ENCODE measurements at places on chromosomes 7 and 10.
A peak's percentile ranks its signal among the peaks of the same experiment; 100 is the strongest.

GRCh38 chr7:77409739-77410547, 6.2 kb downstream of the GSAP start:
- peak; percentile 87 for DNase-seq

GRCh38 chr10:127996586-127996985, 89.7 kb downstream of the PTPRE start:
- no peak for DNase-seq

DNA sequence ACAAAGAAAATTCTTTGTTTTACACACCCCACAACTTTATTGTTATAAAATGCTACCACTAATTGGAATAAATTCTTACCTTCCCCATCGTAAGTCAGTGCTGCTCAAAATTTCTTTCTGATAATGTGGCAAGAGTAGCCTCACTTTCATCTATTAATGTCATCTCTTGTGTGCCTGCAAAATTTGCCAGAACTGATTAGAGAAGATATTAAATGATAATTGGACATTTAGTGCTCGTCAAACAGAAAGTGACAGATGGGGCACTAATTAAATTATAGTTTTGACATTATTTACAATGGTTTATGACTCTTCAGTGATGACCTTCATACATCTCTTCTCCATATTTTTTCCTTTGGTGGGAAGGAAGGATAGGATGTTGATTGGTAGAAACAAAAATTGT, 690.9 kb downstream of the NXPH1 start:
- no peak for DNase-seq

DNA sequence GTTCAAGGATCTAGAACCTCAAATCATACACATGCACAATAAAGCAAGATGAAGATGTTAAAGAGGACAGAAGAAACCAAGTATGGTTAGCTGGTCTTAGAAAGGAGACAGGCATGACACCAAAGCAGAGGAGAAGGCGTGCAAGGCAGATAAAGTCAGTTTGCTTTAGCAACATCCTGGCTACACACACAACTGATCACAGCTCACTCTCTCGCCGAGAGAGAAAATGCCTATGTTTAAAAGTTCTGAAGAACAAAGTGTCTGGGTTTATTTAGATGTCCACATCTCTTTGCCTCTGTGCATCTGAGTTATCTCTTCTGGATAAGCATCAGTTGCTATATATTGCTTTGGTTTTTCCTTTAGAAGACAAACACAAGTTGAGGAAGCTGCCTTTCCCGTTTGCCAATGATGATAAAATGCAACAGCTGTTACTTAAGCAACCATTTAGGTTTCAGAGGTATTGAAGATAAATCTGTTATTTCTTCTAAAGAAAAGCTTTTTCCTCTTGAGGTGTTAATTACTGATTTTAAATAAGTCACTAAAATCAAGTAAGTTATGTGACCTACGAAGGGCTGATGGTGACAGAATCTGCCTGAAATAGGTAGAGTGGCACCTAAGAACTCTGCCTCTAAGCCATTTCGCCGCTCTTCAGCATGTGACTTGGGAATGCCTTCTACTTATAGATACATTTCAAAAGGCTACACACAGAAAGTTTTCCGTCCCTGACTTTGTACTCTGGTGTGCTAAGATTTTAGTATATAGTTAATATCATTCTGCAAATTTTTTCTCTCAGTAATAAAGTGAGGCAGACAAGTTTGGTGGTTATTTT, 146.2 kb upstream of the ASAH2 start:
- DNase-seq = no peak

DNA sequence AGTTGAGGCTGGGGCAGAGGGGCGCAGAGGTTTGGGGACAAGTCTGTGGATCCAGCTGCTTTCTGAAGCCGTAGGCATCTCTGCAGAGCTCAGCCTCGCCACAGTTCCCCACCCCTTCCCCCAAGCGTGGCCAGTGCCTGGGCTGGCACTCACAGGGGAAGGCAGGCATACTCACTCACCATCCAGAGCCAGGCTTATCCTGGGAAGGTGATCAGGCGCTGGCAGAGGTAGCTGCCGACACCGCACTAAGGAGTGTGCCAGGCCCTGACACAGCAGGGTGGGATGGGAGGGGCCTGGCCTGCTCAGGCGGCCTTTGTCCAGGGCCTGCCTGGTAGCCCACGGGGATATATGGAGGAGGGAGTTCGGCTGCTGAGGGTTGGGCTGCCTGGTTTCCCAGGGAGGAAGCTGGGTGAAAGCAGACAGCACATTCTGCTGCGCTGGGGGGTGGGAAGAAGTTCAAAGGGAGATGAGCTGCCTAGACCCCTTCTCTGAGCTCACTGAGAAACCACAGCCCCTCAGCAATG, 15.9 kb downstream of the VSIR start:
- DNase-seq = no peak

DNA sequence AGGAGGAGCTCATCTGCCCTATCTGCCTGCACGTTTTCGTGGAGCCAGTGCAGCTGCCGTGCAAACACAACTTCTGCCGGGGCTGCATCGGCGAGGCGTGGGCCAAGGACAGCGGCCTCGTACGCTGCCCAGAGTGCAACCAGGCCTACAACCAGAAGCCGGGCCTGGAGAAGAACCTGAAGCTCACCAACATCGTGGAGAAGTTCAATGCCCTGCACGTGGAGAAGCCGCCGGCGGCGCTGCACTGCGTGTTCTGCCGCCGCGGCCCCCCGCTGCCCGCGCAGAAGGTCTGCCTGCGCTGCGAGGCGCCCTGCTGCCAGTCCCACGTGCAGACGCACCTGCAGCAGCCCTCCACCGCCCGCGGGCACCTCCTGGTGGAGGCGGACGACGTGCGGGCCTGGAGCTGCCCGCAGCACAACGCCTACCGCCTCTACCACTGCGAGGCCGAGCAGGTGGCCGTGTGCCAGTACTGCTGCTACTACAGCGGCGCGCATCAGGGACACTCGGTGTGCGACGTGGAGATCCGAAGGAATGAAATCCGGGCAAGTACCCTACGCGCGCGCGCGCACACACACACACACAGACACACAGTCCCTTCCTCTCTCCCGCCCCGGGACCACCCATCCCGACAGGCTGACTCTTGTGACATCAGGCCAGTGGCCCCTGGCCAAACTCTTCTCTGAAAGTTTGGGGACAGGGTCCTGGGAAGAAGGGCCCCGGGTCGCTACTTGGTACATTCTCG, 538 bp downstream of the TRIM8 start:
- DNase-seq = peak; percentile 85

DNA sequence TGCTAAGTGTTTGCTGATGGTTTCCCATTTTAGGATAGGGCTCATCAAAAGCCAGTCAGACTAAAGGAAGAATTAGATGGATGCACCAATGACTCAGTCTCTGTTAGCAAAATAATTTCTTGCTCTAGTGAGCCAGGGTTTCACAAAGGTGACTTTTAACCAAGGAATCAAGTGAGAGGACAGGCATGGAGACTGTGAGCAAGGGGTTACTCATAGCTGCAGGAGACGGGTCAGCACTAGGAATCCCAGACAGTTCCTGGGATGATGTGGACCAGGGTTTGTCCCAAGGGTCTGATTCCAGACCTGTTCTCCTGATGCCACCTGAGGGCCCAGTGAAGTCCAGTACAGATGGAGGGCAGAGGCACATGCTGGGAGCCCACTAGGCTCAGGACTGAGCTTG, 138.1 kb downstream of the NOC3L start:
- DNase-seq = peak; percentile 80

GRCh38 chr7:47937065-47937687, 11.1 kb downstream of the PKD1L1 start:
- DNase-seq = no peak

GRCh38 chr10:116430288-116430687, 2.6 kb downstream of the PNLIPRP3 start:
- DNase-seq = no peak

- no peak for DNase-seq
Measured at GRCh38 chr7:149063476-149063875, 27.0 kb downstream of the ZNF786 start.

GRCh38 chr10:1398626-1399410, 338.5 kb downstream of the ADARB2 start:
- DNase-seq = no peak

DNA sequence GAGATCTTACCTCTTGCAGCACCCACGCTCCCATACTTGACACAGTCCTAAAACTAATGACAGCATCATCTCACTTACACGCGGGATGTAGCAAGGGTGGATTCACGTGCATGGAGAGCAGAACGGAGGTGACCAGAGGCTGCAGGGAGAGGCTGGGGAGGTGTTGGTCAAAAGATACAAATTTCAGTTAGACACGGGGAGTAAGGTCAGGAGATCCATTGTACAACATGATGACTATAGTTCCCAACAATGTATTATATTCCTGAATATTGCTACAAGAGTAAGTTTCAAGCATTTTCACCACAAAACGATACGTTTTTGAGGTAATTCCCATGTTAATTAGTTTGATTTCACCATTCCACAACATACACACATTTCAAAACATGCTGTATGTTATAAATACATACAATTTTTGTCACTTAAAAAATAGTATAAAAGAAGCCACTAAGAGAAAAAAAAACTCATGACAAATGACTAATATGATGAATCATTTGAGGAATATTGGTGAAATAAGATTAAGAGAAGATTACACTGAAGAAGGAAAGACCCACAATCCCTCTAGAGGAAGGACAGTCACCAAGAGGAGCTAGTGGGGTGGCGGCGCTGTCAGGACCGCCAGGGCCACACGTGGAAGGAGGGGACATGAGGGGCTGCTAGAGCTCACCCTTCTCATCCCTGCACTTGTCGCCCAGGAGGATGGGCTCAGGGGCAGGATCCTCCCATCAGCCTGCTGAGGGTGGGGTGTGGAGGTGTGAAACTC, 49.4 kb upstream of the EGFR start:
- peak; percentile 86 for DNase-seq
